ENCODE measurements at places on chromosomes 5 and 9. TPM values are rescaled to one million over a fixed set of nuclear protein-coding genes. Genes with fewer than 3 reads are reported as not detected.

Gene DENND4C
- 21.9 TPM for polyA plus RNA-seq

Gene NUDT2
- 38.3 TPM for polyA plus RNA-seq

Gene RAB3C
- polyA plus RNA-seq = not detected

Gene BTNL8
- polyA plus RNA-seq = 2.0 TPM

Gene CFAP77
- not detected for polyA plus RNA-seq

Gene FSD1L
- 1.8 TPM for polyA plus RNA-seq

Gene PCDHA8
- polyA plus RNA-seq = not detected

Gene TRPM3
- polyA plus RNA-seq = 1.8 TPM

Gene DCAF12
- polyA plus RNA-seq = 14.5 TPM

Gene RASGEF1C
- not detected for polyA plus RNA-seq

Gene RPL37
- polyA plus RNA-seq = 1,304 TPM

DNA sequence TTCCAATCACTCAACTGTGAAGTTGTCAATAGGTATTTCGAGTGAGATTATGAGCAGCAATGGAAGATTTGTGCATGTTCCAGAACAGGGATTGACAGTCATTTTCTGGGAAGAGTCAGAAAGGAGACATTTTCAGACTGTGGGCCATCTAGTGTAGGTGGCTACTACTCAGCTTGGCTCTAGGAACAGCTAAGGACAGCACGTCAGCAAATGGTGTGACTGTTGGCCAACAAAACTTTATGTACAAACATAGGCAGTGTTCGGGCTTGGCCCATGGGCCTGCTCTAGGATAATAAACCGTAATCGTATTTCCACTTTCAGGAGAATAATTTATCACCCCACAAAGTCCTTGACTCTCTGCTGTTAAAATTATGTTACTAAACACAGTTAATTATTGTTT lies 143.6 kb downstream of the ADCY2 start:
- DNase-seq = no peak

- no peak for DNase-seq
Measured at GRCh38 chr5:97764700-97765099, 581.7 kb upstream of the RIOK2 start.

DNA sequence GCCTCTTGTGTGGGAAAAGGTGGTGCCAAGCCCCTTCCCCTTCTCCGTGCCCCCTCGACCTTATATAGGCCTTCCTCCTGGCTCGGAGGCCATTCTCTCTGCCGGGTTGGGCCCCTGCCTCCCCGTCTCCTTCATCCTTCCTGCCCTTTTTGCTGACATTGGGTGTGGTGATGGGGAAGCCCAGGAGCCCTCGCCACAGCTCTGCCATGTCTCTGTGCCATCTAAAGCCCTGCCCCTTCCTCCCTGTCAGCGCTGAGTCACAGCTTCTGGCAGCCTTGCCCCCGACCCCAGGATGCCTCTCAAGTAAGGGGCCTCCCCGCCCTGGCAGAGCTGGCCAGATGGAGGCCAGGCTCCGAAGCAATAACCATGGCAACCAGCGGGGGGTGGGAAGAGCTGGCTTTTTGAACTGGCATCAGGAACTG lies 30.4 kb downstream of the JADE2 start:
- DNase-seq = peak; percentile 91

GRCh38 chr9:134344068-134344799 lies 18.0 kb downstream of the RXRA start:
- DNase-seq = peak; percentile 87

GRCh38 chr9:26131886-26132285 lies 453.6 kb upstream of the TUSC1 start:
- no peak for DNase-seq

DNA sequence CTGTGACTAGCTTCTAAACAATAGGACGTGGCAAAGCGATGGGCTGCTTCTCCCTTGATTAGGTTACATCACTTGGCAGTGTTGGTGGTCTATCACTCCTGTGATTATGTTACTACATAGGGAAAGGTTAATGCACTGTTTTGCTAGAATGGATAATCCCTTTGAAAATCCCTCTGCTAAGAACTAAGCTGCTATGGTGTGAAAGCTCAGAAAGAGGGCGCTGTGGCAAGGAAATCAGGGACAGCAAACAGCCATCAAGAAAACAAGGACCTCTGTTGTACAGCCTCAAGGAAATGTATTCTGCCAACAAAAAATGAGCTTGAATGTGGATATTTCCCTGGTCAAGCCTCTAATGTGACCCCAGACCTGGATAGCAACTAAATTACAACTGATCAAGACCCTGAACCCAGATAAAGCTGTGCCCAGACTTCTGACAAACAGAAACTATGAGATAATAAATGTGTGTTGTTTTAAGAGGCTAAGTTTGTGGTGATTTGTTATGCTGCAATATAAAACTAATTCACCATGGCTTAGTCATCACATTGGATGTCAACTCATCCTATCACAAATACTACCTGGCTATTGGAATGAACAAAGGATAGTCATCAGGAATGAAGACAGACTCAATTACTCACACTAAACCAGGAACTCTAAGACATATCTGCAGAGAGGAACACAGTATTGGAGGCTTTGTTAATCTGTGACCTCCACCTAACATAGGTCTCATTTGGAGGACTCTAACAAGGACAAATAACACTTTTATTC lies 1215.9 kb downstream of the EFNA5 start:
- DNase-seq = no peak

GRCh38 chr5:73215531-73215890 lies 42.5 kb downstream of the TMEM174 start:
- no peak for DNase-seq

- no peak for DNase-seq
Measured at GRCh38 chr5:147464211-147464610, 45.7 kb downstream of the DPYSL3 start.

DNA sequence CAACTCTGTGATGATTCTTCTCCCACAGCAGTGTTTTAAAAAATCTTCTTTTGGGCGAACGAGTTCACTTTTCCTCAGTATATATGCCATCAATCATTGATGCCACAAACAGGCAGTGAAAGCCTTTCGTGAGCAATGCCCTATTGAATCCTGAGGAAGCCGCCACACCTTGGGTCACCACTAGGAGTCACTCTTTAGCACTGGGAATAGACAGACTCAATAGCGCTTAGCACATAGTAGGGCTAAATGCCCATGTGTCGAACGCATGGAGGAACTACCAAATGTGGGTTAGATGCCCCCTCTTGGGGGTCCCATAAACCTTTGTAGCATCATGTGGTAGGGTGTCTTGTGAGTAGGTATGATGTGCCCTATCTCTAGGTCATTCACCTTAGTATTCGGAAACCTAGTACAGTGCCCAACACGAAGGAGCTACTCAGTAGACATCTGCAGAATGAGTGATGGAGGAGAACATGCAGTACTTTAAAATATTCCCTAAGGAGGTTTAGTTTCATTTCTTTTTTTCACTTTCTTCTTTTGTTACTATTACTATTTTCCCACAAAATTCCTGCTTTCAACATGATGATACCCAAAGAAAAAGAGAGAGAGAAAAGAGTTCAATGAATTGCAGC lies 603.7 kb downstream of the BNC2 start:
- DNase-seq = no peak

DNA sequence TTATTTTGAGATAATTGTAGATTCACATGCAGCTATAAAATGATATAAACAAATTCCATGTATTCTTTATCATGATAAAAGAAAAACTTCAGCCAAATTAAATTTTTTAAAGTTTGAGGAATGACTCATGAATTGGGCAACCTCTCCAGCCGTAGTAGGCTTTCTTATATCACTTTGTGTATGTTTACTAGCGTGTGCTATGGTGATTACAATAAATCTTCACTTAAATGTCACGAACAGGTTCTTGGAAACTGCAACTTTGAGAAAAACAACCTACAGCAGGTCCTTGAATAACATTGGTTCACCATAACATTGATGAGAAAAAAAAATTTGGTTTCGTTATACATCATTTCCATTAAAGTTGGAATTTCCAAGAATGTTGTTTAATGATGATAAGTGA lies 730.9 kb upstream of the TYRP1 start:
- no peak for DNase-seq

DNA sequence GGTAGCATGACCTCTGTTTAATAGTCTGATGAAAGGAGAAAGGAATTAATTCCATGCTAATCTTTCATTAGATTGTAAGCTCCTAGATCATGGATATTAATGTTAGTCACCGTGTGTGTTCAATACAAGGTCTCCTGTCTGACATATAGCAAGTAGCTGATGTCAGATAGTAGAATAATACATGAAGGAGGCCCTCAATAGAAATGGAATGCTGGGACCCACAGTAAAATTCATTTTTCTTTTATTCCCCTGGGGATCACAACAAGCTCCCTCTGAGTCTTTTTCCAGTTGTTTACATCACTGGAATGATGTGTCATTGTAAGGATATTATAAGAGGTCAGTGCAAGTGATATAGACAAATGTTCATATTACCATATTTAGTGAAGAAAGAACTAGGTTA lies 240.3 kb upstream of the TRPC7 start:
- no peak for DNase-seq

DNA sequence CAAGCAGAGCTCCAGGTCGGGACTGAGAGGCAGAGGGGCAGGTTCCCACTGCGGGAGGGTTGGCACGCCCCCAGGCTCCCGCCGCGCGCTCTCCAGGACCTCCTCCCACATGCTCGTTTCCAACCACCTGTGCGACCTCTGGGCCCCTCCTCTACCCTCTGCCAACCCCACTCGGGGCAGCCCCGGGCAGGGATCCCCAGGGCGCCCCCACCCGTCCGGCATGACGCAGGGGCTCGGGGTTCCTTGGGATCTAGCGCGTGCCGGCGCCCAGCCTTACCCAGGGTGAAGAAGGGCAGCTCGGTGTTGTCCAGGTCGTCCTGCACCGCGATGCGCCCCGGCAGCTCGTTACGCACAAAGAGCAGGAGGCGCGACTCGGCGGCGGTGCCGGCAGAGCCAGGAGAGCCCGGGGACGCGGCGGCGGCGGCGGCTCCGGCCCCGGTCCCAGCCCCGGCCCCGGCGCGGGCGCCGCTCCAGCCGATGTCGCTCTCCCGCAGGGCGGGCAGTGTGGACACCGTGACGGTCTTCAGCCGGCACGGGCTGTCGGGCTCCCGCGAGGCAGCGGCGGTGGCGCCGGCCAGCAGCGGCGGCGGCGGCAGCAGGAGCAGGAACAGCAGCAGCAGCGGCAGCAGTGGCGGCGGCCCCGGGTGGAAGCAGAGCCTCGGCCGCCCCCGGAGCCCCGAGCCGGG lies 494 bp downstream of the ASTN2 start:
- peak; percentile 44 for DNase-seq

GRCh38 chr9:16884373-16884772 lies 13.9 kb upstream of the BNC2 start:
- no peak for DNase-seq

DNA sequence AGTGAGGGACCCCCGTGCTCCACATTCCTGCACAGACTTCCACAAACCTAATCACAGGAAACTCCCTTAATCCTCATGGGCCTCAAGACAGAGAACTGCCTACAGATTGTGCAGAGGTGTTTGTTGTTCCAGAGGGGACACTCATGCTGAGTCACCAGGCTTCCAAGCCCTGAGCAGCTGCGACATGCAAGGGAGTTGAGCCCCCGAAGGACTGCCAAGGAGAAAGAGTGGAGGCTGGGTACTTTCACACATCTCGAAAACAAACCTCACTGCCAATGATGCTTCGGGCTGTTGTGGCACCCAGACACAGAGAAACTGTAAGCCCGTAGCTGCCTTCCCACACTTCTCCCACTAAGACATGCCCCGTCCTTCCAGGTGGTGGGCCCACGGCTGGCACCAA lies 480.8 kb downstream of the CDH12 start:
- no peak for DNase-seq

GRCh38 chr5:59067956-59068656 lies 485.2 kb downstream of the RAB3C start:
- no peak for DNase-seq

- DNase-seq = no peak
Measured at GRCh38 chr5:173243831-173244305, 8.9 kb upstream of the NKX2-5 start.

- DNase-seq = no peak
Measured at GRCh38 chr5:113615708-113616107, 102.2 kb downstream of the YTHDC2 start.

DNA sequence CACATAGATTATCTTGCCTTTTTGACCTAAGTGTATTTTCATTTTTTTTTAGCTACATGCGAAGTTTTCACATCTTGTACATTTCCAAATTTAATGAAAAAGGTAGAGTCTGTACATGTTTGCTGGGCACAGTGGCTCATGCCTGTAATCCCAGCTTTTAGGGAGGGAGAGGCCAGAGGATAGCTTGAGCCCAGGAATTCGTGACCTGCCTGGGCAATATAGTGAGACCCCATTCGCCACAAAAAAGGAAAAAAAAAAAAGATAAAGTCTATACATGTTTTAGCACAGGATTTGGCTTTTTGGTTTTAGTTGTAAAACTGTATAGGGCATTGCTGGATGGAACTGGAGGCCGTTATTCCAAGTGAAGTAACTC lies 28.8 kb downstream of the RAI14 start:
- DNase-seq = no peak

DNA sequence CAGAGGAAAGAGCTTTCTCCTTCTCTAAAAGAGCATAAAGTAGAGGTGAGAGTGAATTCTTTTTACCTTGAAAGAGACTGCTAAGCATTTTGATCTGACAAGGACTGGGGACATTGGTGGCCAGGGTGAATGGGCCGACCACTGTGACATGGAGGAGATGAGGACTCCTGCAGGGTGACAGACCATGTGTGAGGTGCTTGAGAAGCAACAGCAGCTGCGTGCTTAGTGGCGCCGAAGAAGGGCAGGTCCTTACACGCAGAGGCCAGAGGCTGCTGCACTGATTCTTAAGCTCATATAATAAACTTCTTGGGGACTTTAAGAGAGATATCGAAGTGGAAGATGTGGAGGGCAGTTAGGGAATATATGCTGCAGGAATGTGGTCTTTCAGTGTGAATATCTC lies 8.7 kb upstream of the JAKMIP2 start:
- no peak for DNase-seq

GRCh38 chr5:159655757-159656409 lies 260.4 kb upstream of the ADRA1B start:
- DNase-seq = no peak

DNA sequence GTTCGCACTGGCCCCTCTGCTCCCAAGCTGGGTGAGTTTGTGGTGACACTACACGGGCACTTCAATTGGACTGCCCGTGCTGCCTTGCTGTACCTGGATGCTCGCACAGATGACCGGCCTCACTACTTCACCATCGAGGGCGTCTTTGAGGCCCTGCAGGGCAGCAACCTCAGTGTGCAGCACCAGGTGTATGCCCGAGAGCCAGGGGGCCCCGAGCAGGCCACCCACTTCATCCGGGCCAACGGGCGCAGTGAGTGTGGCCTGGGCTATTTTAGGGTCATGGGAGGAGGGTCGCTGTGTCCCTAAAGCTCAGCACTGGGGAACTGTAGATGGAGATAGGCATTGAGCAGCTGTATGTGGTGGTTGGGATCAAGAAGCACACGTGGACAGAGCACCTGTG lies 1.4 kb downstream of the NPR2 start:
- no peak for DNase-seq

DNA sequence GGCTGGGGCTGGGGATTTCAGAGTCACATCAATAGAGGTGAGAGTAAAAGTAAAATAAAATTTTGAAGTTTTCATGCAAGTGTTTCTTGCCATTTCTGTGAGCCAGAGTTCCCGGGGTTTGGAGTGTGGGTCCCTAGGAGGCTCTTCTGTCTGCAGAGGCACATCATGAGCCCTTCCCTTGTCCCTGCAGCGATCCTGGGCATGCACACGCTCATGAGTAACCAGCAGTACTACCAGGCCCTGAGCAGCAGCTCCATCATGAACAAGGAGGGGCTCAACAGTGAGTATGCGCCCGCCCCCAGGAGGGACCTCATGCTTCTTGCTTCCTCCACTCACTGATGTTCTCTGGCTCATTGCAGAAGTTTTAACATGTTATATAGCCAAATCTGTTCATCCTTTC lies 61.1 kb downstream of the TMOD1 start:
- DNase-seq = no peak

Data from aorta (tissue), 5 donors.